Activated naive CD8-positive, alpha-beta T cell treated with anti-CD3 and anti-CD28 coated beads, Interleukin-2, amount 10 ng/mL, durations not matched to agents 7 days and 5 days (primary cell): ENCODE measurements at places on chromosomes 1 and 21. TPM values are rescaled to one million over a fixed set of nuclear protein-coding genes. Genes with fewer than 3 reads are reported as not detected.

- H3K4me1 ChIP-seq, result peaks cover 31% of the 10 kb centered on the region
- no peak overlapping the region for H3K4me3 ChIP-seq
- H3K27me3 ChIP-seq, result no peaks in the 10 kb centered on the region
- no peak for DNase-seq
Measured at GRCh38 chr1:234521836-234522235, 42.9 kb upstream of the TARBP1 start.

DNA sequence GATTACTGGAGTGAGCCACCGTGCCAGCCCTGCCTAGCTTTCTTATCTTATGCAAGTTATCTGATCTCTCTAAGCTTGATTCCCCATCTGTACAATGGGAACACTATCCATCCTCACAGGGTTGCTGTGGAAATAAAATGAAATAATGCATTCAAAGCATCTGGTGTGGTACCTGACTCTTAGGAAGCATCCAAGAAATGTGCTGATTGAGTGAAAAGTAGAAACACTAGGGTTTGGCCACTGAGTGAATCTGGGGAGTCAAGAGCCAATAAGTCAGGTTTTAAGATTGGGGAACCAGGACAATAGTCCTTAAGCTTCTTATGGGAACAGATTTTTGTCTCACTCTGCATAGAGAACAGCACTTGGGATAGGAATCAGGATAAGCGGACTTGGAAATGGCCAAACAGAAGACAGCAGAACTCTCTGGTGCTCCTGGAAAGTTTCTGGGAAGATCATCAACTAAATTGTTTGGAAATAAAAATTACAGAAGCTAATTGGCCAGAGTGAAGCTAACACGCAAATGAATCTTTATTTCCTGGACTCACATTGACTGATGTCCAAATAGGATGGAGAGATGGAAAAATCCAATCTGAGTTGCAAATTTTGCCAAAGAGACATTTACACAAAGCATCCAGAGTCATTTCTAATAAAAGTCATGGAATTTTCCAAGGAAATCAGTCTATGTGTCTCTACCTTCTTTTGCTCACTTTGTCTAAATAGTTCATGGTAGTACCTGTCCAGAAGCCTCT, 3.3 kb downstream of the PAFAH2 start:
- H3K4me1 ChIP-seq, result peaks cover 40% of the 10 kb centered on the region
- H3K27ac ChIP-seq, result no peak overlapping the region
- no peak for DNase-seq
- no peak overlapping the region for H3K4me3 ChIP-seq
- H3K27me3 ChIP-seq, result no peaks in the 10 kb centered on the region

DNA sequence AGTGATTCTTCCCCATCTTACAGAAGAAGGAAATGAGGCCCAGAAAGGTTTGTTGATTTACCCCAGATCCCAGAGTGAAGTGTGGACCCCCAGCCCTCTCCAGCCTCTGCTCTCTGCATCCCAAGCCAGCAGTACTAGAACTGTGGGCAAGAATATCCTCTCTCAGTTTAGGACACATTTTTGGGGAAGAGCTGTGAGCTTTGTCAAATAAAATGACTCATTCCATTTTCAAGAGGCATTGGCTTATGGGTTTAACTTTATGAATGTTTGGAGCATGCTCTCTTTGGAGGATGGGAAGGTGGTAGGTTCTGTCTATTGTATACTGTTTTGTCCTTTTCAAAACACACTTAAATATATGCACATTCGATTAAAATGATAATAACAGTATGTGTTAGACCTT, 70.6 kb upstream of the CNTN2 start:
- H3K27ac ChIP-seq, result no peak overlapping the region
- H3K4me3 ChIP-seq, result no peak overlapping the region
- H3K4me1 ChIP-seq, result peaks cover 22% of the 10 kb centered on the region
- no peak for DNase-seq
- H3K36me3 ChIP-seq, result no peaks in the 10 kb centered on the region
- H3K27me3 ChIP-seq, result peaks cover 16% of the 10 kb centered on the region

DNA sequence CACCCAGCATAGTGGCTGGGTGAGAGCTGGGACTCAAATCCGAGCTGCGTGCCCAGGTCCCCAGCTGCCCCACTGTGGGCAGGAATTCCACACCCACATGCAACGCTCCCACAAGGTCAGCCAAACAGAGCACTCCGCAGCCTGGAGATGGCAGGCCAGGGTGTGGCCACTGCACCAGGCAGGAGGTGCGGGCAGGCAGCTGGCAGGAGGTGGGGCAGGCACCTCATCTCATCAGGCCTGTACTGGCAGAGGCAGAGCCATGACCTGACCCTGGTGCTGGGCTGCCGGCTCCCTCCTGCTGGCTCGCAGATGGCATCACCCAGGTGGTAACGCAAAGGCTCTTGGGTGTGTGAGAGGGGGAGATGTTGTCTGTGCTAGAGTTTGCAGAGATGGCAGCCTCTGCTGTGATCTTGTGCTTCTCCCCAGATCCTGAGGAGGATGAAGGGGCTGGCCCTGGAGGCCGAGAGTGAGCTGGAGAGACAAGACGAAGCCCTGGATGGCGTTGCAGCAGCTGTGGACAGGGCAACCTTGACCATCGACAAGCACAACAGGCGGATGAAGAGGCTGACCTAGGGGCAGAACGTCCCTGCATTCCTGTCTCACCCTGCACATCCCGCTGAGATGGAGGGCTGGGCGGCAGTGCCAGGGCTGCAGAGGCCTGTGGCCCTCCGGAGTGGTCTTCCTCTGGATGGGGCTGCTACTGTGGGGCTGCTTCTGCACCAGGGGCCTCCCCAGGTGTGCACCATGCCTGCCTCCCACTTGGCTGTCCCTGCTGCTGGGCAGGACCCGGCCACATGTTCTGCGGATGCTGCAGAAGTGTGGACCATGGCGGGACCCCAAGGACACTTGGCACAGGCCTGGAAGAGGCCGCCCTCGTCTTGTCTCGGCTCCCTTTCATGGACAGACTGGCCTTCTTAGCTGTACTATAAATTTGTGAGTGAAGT, 35.1 kb upstream of the PRSS38 start:
- no peak for DNase-seq
- H3K4me1 ChIP-seq, result peaks cover 3% of the 10 kb centered on the region
- H3K4me3 ChIP-seq, result no peak overlapping the region
- peaks cover 4% of the 10 kb centered on the region for H3K27me3 ChIP-seq
- peak overlapping the region; percentile 25 for H3K27ac ChIP-seq
- peaks cover 16% of the 10 kb centered on the region for H3K36me3 ChIP-seq

DNA sequence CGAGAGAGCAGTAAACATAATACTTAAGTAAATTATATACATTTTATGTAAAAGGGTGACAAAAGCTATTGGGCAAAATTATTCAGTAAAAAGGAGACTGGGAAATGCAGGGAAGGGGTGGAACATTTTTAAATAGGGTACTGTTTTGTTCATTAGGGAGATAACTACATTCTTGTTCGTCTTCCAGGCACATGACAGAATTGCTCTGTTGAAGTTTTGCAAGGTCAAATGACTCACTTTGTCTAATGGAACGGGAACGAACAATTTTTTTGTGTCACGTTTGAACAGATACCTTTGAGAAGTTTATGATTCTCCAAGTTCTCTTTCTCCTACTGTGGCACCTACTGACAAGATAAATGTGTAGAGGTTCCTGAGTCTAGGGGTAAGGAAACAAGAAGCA, 382.3 kb upstream of the ZRANB2 start:
- no peak overlapping the region for H3K27ac ChIP-seq
- no peak for DNase-seq
- H3K27me3 ChIP-seq, result no peaks in the 10 kb centered on the region
- no peaks in the 10 kb centered on the region for H3K36me3 ChIP-seq
- H3K4me3 ChIP-seq, result no peak overlapping the region
- no peaks in the 10 kb centered on the region for H3K4me1 ChIP-seq

DNA sequence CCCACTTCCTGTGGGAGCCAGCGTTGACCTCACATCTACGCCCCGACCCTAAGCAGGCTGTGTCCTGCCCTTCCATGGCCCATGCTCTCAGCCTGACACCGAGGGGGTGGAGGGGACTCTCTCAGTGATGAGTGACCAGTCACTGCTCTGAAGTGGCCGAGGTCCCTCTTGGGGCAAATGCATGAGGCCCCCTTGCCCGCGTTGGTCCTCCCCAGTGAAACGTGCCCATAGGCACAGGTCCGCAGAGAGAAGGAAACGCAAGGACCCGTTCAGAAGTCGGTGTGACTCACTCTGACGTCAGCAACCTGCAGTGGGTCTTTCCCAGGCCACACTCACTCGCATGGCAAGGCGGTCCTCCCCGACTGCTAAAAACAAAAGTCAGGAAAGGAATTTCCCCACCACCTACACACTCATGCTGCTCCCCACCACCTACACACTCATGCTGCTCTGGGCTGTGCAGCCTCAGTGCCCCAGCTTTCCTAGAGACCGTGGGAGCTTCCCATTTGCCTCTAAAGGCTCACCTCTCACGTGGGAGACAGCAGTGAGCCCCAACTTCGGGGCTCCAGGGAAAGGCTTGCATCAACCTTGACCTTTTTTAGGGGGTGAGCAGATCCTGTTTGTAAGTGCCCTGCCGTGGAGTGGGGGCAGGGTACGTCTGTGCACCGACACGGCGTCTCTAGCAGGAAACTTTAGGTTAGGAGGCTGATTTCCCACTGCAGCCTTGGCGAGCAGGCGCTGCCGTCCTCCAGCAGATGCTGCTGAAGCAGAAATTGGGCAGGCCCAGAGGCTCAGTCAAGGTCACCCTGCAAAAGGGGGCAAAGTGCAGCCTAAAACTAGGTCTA, 11.4 kb downstream of the UBASH3A start:
- peaks cover 50% of the 10 kb centered on the region for H3K4me1 ChIP-seq
- peak overlapping the region; percentile 78 for H3K4me3 ChIP-seq
- peak overlapping the region; percentile 95 for H3K27ac ChIP-seq
- peaks cover 55% of the 10 kb centered on the region for H3K36me3 ChIP-seq
- peak; percentile 76 for DNase-seq
- H3K27me3 ChIP-seq, result no peaks in the 10 kb centered on the region

- no peak overlapping the region for H3K4me3 ChIP-seq
- no peaks in the 10 kb centered on the region for H3K4me1 ChIP-seq
- H3K27ac ChIP-seq, result no peak overlapping the region
- peaks cover 3% of the 10 kb centered on the region for H3K27me3 ChIP-seq
- no peak for DNase-seq
- H3K36me3 ChIP-seq, result peaks cover 2% of the 10 kb centered on the region
Measured at GRCh38 chr1:59193443-59194093, 103.3 kb upstream of the FGGY start.

GRCh38 chr1:8378981-8379470, 61.1 kb downstream of the SLC45A1 start:
- H3K27ac ChIP-seq, result peak overlapping the region; percentile 76
- H3K4me3 ChIP-seq, result no peak overlapping the region
- H3K27me3 ChIP-seq, result no peaks in the 10 kb centered on the region

- H3K4me1 ChIP-seq, result peaks cover 14% of the 10 kb centered on the region
- no peak overlapping the region for H3K4me3 ChIP-seq
- peaks cover 92% of the 10 kb centered on the region for H3K27me3 ChIP-seq
- DNase-seq, result no peak
- H3K36me3 ChIP-seq, result no peaks in the 10 kb centered on the region
- no peak overlapping the region for H3K27ac ChIP-seq
Measured at GRCh38 chr1:63330331-63330916, 8.1 kb downstream of the FOXD3 start.

DNA sequence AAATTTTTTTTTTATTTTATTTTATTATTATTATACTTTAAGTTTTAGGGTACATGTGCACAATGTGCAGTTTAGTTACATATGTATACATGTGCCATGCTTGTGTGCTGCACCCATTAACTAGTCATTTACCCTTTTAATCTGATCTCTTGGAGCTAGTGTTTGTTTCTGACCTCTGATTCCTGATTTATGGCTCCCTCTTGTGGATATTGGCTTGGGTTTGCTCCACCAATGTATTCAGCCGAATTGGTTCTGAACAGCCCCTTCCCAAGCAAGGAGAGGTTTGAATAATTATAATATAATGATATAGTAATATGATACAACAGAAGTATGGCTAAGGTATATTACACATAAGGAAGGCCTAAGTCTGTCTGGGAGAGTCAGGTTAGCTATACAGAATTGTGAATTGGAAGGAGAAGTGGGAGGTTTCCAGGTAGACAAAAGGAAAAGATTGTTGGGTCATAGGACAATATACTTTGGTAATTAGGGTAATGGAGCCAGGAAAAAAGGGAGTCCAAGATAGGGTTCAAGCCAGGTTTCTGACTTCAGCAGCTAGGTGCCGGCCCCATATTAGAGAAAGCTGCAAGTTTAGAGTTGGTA, 53.1 kb upstream of the HMCN1 start:
- H3K4me1 ChIP-seq, result peaks cover 19% of the 10 kb centered on the region
- no peak overlapping the region for H3K4me3 ChIP-seq
- no peak overlapping the region for H3K27ac ChIP-seq

DNA sequence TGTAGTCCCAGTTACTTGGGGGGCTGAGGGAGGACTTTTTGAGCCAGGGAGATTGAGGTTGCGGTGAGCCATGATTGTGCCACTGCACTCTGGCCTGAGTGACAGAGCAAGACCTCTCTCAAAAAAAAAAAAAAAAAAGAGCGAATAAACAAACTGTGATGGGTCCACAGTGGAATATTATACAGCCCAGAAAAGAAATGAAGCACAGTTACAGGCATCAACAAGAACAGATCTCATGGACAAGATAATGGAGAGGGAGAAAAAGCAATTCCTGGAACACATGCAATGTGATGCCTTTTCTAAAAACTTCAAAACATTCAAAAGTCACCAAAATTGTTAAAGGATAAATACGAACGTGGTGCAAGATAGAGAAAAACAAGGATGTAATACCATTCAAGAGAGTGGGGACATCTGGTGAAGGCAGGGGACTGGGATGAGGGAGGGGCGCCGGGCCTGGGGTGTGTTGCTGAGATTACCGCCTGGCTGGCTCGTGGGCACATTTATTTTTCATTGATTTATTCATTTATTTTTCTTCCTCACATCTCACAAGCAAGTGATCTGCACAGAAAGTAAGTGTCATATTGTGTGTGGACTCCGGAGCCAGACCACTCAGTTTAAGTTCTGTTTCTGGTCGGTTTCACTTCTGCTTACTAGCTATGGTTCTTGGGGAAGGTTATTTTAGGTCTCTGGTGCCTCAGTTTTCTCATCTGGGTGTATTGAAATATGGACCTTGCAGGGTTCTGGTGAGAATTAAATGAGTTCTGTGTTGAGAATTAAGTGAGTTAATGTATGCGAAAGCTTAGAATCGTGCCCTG, 30.1 kb downstream of the ABCG1 start:
- H3K27ac ChIP-seq, result no peak overlapping the region
- H3K4me1 ChIP-seq, result peaks cover 6% of the 10 kb centered on the region

DNA sequence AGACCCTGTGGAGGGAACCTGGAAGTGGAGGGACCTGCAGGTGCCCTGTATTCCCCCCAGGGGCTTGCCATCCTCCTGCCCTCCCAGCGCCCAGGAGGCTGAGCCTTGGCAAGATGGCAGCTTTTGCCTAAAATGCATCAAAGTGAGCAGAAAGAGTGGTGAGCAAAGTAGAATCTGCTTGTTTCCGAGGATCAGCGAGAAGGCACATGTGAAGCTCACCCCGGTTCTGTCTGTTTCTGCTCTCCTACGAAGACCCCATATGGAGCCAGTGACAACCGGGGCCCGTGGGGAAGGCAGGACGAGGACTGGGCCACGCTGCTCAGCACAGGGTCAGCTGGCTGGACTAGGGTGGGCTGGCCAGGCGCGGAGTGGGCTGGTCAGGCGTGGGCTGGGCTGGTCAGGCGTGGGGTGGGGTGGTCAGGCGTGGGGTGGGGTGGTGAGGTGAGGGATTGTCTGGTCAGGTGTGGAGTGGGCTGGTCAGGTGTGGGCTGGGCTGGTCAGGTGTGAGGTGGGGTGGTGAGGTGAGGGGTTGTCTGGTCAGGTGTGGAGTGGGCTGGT, 5.2 kb upstream of the FNDC10 start:
- H3K27me3 ChIP-seq, result peaks cover 3% of the 10 kb centered on the region
- no peak for DNase-seq
- H3K4me3 ChIP-seq, result no peak overlapping the region

Gene GBP4
- total RNA-seq, result 69.7 TPM

Gene RNU1-1
- total RNA-seq, result 3,430 TPM

Gene NUP210L
- total RNA-seq, result 0.17 TPM

Gene KRTCAP2
- total RNA-seq, result 170 TPM

Gene OR2L3
- not detected for total RNA-seq

Gene PGLYRP4
- not detected for total RNA-seq

Gene KCNE2
- total RNA-seq, result not detected

Gene HTR6
- not detected for total RNA-seq

Gene DIO1
- not detected for total RNA-seq
